ENCODE measurements at places on chromosomes 16 and 17.
A peak's percentile ranks its signal among the peaks of the same experiment; 100 is the strongest.

- H3K4me1 ChIP-seq, result peaks cover 2% of the 10 kb centered on the region
- DNase-seq, result no peak
- H3K36me3 ChIP-seq, result no peaks in the 10 kb centered on the region
- no peak overlapping the region for H3K27ac ChIP-seq
- H3K27me3 ChIP-seq, result no peaks in the 10 kb centered on the region
These were observed 1.3 kb downstream of the SAMD14 start for GRCh38 chr17:50128441-50129352.

DNA sequence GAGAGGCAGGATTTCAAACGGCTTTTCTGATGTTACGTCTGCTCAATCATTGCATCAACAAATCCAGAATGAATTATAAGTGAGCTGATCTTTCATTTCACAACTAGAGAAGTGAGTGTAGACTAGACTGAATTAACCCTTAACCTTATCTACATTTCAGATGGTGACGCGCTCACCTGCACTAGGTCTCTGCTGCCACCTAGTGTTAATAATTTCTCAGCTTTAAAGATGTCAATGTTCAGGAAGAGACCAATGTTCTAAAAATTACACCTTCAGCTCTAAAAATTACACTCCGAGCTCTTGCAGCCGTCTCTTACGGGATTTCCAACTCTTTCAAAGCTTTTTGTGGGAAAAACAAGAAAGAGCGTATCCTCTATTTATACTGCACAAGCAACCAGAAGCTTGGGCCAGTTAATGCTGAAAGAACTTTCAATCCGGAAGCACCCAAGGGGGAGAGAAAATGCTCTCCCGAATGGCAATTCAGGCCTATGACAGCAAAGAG is 88.2 kb upstream of the FA2H start:
- no peak overlapping the region for H3K4me3 ChIP-seq
- no peaks in the 10 kb centered on the region for H3K27me3 ChIP-seq
- H3K4me1 ChIP-seq, result no peaks in the 10 kb centered on the region
- no peak for DNase-seq

GRCh38 chr17:81909966-81910839 is 996 bp downstream of the PCYT2 start:
- H3K36me3 ChIP-seq, result no peaks in the 10 kb centered on the region
- H3K27ac ChIP-seq, result no peak overlapping the region
- H3K4me3 ChIP-seq, result peak overlapping the region; percentile 72
- no peak for DNase-seq
- H3K4me1 ChIP-seq, result no peaks in the 10 kb centered on the region
- no peaks in the 10 kb centered on the region for H3K27me3 ChIP-seq

DNA sequence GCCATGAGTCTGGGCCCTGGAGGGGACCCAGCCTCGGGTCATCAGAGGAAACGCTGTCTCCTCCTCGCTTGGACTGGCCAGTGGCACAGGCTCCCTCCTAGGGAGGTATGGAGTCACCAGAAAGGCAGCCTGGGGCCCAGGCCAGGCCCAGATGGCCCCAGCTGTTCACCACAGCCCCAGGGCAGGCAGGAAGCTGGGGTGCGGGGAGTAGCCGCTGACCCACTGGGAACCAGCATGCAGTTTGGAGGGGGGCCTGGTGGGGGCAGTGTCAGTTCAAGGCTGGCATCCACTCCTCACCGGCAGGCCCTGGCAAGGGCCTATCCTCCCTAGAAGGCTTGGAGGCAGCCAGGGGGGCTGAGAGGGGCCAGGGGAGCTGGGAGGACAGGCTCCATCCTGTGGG is 48.8 kb downstream of the SDK2 start:
- DNase-seq, result no peak
- no peak overlapping the region for H3K27ac ChIP-seq

DNA sequence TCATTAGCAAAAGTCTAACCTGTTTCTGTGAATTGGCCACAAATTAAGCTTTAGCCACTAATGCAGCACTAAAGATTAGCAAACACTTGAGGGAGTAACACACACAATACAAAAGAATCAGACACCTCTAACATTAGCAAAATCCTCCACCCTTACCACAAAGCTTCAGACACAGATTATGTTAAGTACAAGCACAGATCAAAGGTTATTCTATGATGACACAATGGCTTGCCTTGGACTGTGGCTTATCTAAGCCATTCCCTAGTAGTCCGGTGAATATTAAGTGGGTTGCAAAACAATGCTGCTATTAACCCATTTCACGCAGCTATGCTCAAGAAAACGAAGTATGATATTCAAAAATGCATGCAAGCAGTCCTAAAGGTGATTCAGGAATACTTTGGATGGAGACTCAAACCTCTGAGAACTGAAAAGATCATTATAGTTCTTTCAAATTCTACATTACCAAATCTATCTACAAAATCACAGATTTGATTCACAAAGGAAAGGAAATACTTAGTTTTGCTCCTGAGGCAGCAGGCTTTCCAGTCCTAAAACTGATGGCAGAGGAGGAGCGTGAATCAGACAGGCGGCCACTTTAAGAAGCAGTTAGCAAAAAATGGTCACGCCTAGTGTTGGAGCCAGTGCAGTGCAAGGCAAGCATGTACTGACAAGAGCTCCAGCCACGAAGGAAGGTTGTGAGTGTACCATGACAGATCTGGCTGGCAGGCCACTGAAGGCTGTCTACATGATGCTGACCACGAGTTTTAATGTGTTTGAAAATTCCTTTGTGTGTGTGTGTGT is 67.2 kb downstream of the PARN start:
- no peaks in the 10 kb centered on the region for H3K27me3 ChIP-seq
- H3K27ac ChIP-seq, result no peak overlapping the region
- no peak overlapping the region for H3K4me3 ChIP-seq
- H3K36me3 ChIP-seq, result no peaks in the 10 kb centered on the region
- no peaks in the 10 kb centered on the region for H3K4me1 ChIP-seq
- DNase-seq, result peak; percentile 58

DNA sequence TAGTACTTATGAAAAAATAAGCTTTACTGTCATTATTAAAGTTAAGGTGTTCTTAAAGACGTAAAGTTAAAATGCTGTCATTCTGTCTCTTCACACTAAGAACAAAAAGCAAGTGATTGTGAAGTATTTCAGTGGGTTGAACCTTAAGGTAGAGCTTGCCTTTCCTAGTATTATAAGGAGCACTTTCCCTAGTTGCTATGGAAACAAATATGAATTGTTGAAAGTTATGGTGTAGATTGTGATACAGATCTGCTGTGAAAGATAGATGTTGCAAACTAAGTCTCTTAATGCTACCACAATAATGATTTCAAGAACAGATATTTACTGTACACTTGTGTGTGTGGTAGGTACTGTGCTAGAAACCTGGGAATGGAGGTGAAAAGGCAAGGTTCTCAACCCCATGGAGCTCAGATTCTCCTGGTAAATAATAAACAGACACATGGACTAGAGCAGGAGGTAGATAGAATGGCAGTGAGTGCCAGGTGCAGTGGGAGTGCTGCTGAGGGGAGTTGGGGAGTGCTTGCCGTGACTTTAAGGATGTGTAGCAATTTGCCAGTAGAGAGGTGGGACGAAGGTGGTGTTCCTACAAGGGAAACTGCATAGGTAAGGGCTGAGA is 34.7 kb downstream of the MRTFB start:
- no peaks in the 10 kb centered on the region for H3K27me3 ChIP-seq
- DNase-seq, result no peak
- H3K4me3 ChIP-seq, result no peak overlapping the region
- H3K4me1 ChIP-seq, result peaks cover 9% of the 10 kb centered on the region
- H3K36me3 ChIP-seq, result no peaks in the 10 kb centered on the region

GRCh38 chr17:82076018-82076784 is 10.6 kb upstream of the DUS1L start:
- H3K27me3 ChIP-seq, result no peaks in the 10 kb centered on the region
- DNase-seq, result no peak
- H3K36me3 ChIP-seq, result no peaks in the 10 kb centered on the region
- H3K4me1 ChIP-seq, result no peaks in the 10 kb centered on the region
- H3K27ac ChIP-seq, result no peak overlapping the region

- H3K27me3 ChIP-seq, result no peaks in the 10 kb centered on the region
- no peaks in the 10 kb centered on the region for H3K36me3 ChIP-seq
- H3K4me3 ChIP-seq, result no peak overlapping the region
- DNase-seq, result no peak
These were observed 314.4 kb downstream of the PMP22 start for GRCh38 chr17:14950686-14951085.

DNA sequence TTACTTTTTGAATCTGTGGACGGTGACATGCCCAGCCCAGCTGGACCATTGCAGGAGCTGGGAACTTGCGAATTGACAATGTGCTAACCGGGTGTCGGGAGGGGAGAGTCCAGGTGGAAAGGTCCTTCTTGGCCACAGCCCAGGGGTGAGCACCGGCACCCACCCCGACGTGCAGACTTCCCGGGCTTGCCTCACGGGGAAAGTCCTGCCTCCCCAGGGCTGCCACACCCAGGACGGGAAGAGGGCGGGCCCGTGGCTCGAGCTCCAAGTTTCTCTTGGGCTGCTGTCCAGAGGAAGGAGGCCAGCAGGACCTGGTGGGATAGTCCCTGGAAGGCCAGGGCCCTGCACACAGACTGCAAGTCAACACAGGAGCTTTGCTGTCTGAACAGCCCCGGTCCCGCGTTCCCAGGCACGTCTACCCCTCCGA is 17.7 kb downstream of the CARD14 start:
- H3K36me3 ChIP-seq, result no peaks in the 10 kb centered on the region
- H3K4me3 ChIP-seq, result no peak overlapping the region
- no peaks in the 10 kb centered on the region for H3K4me1 ChIP-seq
- DNase-seq, result peak; percentile 73

DNA sequence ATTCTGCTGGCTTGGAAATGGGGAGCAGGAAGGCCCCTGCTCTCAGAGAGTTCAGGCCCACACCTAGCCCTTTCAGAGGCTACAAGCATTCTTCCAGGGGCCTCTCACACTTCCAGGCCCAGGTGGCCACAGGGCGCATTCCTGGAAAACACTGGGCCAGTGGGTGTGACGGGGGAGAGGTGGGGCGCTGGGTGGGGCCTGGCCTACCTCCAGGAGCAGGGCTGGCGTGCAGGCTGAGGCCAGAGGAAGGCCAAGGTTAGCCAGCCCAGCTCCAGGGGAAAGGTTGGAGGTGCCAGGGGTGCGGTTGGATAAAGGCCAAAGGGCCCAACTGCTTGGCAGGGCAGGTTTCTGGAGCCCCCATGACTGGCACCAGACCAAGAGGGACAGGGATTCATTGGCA is 198.2 kb downstream of the MAF start:
- H3K27me3 ChIP-seq, result no peaks in the 10 kb centered on the region
- no peaks in the 10 kb centered on the region for H3K36me3 ChIP-seq
- H3K4me1 ChIP-seq, result no peaks in the 10 kb centered on the region

- no peaks in the 10 kb centered on the region for H3K27me3 ChIP-seq
- H3K27ac ChIP-seq, result no peak overlapping the region
- no peak overlapping the region for H3K4me3 ChIP-seq
- no peaks in the 10 kb centered on the region for H3K36me3 ChIP-seq
These were observed 69.6 kb upstream of the TEKT1 start for GRCh38 chr17:6901086-6901485.

GRCh38 chr16:79599837-79600637 is 500 bp downstream of the MAF start:
- peak overlapping the region; percentile 73 for H3K4me3 ChIP-seq
- DNase-seq, result peak; percentile 85
- no peaks in the 10 kb centered on the region for H3K36me3 ChIP-seq
- H3K4me1 ChIP-seq, result no peaks in the 10 kb centered on the region
- H3K27me3 ChIP-seq, result no peaks in the 10 kb centered on the region

- H3K4me3 ChIP-seq, result no peak overlapping the region
- no peak for DNase-seq
- H3K36me3 ChIP-seq, result peaks cover 2% of the 10 kb centered on the region
- no peaks in the 10 kb centered on the region for H3K27me3 ChIP-seq
- H3K4me1 ChIP-seq, result no peaks in the 10 kb centered on the region
These were observed 588.7 kb downstream of the CDH13 start for GRCh38 chr16:83215406-83216001.

- no peaks in the 10 kb centered on the region for H3K27me3 ChIP-seq
- H3K27ac ChIP-seq, result no peak overlapping the region
- no peaks in the 10 kb centered on the region for H3K4me1 ChIP-seq
- no peaks in the 10 kb centered on the region for H3K36me3 ChIP-seq
- no peak overlapping the region for H3K4me3 ChIP-seq
These were observed 39.3 kb upstream of the IRX5 start for GRCh38 chr16:54891346-54891745.

- H3K4me1 ChIP-seq, result no peaks in the 10 kb centered on the region
- H3K27me3 ChIP-seq, result no peaks in the 10 kb centered on the region
- H3K27ac ChIP-seq, result no peak overlapping the region
- peak overlapping the region; percentile 46 for H3K4me3 ChIP-seq
- no peaks in the 10 kb centered on the region for H3K36me3 ChIP-seq
These were observed 685 bp downstream of the PAQR4 start for GRCh38 chr16:2969545-2970521.

GRCh38 chr16:77406680-77407079 is 28.2 kb downstream of the ADAMTS18 start:
- DNase-seq, result no peak
- H3K36me3 ChIP-seq, result no peaks in the 10 kb centered on the region
- no peak overlapping the region for H3K27ac ChIP-seq
- H3K4me3 ChIP-seq, result no peak overlapping the region
- no peaks in the 10 kb centered on the region for H3K27me3 ChIP-seq
- H3K4me1 ChIP-seq, result no peaks in the 10 kb centered on the region

DNA sequence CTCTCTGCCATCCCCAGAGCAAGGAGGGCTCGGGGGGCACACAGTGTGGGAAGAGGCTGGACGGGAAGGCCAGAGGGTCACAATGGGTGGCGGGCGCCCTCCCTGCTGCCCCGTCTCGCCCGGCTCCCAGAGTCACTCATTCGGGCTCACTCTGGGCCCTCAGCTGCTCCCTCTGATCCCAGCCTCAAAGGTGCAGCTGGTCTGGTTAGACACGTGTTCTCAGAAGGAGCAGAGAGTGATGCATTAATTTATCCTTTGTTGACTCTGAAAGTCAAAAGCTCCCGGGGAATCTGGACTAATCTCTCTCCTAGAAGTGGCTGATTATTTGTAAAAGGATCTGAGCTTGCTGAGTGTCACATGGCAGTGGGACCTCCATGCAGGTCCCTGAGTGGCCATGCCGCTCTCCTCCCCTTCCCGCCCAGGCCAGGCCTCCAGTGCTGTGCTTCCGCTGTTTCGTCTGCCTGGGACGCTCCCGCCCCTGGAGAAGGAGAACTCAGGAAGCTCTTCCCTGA is 87.5 kb downstream of the SEC14L1 start:
- no peaks in the 10 kb centered on the region for H3K36me3 ChIP-seq
- no peak overlapping the region for H3K4me3 ChIP-seq
- no peak overlapping the region for H3K27ac ChIP-seq
- no peaks in the 10 kb centered on the region for H3K4me1 ChIP-seq
- DNase-seq, result peak; percentile 24

DNA sequence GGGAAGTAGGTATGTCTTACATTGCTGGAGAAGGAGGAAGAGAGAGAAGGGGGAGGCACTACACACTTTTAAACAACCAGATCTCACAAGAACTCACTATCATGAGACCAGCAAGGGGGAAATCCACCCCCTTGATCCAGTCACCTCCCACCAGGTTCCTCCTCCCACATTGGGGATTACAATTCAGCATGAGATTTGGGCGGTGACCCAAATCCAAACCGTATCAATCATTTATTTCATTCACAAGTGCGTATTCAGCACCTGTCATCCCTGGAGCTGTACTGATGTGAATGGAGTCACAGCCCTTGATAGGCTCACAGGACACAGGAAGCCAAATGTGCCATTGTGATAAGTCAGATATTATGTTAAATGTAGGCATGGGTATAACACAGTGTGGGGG is 228.3 kb upstream of the HSBP1 start:
- H3K36me3 ChIP-seq, result no peaks in the 10 kb centered on the region
- no peaks in the 10 kb centered on the region for H3K4me1 ChIP-seq
- H3K27ac ChIP-seq, result no peak overlapping the region
- H3K27me3 ChIP-seq, result no peaks in the 10 kb centered on the region
- no peak for DNase-seq
- no peak overlapping the region for H3K4me3 ChIP-seq

GRCh38 chr16:8753416-8754054 is 43.9 kb downstream of the TMEM186 start:
- no peak overlapping the region for H3K27ac ChIP-seq
- H3K36me3 ChIP-seq, result no peaks in the 10 kb centered on the region
- no peaks in the 10 kb centered on the region for H3K4me1 ChIP-seq
- no peaks in the 10 kb centered on the region for H3K27me3 ChIP-seq
